Left cardiac atrium (tissue), 4 donors: ENCODE measurements at places on chromosomes 6 and 20. TPM values are rescaled to one million over a fixed set of nuclear protein-coding genes. Genes with fewer than 3 reads are reported as not detected.

The TAP2 gene
- total RNA-seq, result 30.7 TPM

The FKBP1C gene
- 0.62 TPM for total RNA-seq

The BFSP1 gene
- 0.41 TPM for total RNA-seq

The SEL1L2 gene
- total RNA-seq, result not detected

The PRICKLE4 gene
- total RNA-seq, result 2.1 TPM

DNA sequence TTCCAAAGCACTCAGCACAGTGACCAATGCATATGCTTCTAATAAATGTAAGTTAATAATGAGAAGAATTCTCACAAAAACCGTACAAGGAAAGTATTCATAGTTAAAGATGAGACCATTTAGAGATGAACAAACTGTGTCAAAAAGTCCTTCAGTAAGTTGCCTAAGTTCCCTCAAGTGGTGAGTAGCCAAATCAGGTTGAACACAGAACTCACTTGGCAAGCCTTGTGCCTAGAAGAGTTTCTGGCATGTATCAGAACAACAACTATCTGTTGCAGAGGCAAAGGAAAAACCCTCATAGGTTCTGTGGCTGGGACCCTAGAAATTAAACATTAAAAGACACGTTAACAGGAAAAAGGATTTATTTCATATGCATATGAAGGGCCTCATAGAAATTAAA lies 129.6 kb upstream of the DOK5 start:
- no peak for DNase-seq

- DNase-seq, result peak; percentile 47
Observed at GRCh38 chr6:118776607-118777549, 117.1 kb upstream of the ASF1A start.

- DNase-seq, result peak; percentile 53
Observed at GRCh38 chr20:4112481-4113421, 97.4 kb upstream of the RNF24 start.

- DNase-seq, result no peak
Observed at GRCh38 chr6:39758905-39759605, 33.1 kb upstream of the DAAM2 start.

DNA sequence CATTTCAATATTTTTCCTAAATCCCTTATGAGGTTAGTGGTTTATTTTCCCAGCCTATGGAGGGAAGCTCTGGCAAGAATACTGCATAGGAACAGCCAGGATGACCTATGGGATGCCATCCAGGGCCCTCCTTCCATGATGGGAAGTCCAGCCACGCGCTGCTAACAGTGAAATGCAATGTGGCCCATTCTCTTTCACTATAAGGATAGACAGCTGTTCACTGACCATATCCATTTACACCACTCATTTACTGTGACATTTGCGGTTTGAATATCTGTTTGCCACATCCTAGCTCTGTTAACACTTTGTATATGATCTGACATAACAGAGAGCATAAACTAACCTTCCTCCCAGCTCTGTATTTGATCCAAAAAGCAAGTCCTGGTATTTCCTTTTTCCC lies 471.7 kb downstream of the CBLN4 start:
- DNase-seq, result no peak
